ENCODE measurements at places on chromosomes 3 and 15.

DNA sequence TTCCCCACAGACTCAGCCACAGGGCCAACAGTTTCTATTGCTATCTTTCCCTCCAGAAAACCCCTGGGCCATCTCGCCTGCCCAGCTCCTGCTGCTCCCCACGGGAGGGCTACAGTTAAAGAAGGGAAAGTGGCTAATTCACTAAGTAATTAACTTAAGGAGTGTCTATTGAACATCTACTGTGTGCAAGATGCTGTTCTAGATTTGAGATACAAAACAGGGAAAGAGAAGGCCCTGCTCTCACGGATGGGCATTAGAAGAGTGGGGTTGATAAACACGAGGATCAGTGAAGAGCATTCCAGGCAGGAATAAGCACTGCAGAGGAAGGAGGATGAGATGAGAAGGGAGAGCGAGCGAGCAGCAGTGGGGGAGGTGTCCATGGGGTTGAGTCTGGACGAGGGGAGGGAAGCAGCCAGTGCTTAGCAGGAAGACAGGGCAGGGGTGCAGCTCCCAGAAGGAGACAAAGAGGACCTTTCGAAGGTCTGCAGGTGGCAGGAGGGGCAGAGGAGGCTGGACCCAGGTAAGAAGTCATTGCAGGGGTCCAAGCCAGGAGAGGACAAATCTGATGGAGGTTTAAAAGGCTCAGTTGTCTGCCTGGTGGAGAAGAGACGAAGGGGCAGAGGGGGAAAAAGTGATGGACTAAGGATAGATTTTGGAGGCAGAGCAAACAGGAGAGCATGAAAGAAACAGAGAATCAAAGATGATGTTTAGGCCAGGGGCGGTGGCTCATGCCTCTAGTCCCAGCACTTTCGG is 64.7 kb downstream of the KLF15 start:
- no peak for DNase-seq

DNA sequence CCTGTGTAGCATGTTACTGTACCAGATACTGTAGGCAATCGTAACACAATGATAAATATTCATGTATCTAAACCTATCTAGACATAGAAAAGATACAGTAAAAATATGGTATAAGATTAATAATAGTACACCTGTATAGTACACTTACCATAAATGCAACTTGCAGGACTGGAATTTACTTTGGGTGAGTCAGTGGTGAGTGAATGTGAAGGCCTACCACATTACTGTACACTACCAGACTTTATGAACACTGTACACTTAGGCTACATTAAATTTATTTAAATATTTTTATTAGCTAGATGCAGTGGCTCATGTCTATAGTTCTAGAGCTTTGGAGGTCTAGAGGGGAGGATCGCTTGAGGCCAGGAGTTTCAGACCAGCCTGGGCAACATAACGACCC is 186.6 kb upstream of the ROPN1 start:
- DNase-seq, result no peak

- DNase-seq, result no peak
Measured at GRCh38 chr3:71109241-71109976, 474.1 kb downstream of the FOXP1 start.

GRCh38 chr15:101110681-101111569 is 140.9 kb downstream of the CHSY1 start:
- DNase-seq, result no peak

DNA sequence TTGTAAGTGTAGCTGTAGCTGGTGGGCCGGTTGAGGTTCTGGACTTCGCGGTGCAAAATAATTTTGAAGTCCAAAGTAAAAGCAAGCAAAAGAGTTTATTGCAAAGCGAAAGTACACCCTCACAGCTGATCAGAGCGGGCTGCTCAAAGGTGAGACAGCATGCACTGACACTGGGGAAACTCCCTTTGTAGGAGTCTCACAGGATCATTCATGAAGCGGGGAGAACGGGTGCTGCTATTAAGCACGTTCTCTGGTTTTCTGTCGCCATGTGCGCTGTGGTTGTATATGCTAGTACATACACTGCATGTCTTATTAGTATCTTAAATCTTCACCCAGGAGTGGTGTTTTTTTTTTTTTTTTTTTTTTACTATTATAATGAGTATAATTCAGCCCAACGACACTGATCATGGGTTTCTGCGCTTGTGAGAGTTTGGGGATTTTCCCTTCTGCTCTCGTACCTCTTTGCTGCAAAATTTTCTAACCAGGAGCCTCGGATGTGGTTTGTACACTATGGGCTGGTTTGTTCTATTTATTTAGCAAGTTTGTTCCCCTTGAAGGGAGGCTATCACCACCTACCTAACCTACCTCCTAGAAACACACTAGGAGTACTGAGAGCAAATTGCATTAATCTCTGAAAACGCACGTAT is 1.4 kb upstream of the AP4E1 start:
- DNase-seq, result no peak

GRCh38 chr3:77466562-77467115 is 426.7 kb downstream of the ROBO2 start:
- DNase-seq, result no peak

GRCh38 chr3:122123850-122124249 is 59.6 kb upstream of the CASR start:
- no peak for DNase-seq

- DNase-seq, result no peak
Measured at GRCh38 chr3:174957551-174958001, 98.4 kb downstream of the NAALADL2 start.

DNA sequence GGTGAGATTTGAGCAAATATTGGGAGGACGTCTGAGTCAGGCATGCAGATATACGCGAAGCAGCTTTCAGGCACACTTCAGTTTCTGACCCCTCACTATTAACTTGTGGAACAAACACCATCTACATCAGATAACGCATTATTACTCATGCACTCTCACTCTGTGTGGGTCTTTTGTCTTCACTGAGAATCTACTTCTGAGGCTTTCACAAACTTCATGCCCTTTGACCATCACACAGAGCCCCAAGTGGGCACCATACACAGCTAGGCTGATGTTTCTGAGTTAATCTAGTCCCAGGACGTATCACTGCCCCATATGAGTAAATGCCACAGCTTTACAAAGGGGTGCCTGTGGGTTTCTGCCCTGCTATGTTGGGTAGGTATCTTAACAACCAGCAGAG is 39.6 kb upstream of the IP6K2 start:
- DNase-seq, result no peak

GRCh38 chr3:85821130-85821756 is 862.5 kb downstream of the CADM2 start:
- no peak for DNase-seq

DNA sequence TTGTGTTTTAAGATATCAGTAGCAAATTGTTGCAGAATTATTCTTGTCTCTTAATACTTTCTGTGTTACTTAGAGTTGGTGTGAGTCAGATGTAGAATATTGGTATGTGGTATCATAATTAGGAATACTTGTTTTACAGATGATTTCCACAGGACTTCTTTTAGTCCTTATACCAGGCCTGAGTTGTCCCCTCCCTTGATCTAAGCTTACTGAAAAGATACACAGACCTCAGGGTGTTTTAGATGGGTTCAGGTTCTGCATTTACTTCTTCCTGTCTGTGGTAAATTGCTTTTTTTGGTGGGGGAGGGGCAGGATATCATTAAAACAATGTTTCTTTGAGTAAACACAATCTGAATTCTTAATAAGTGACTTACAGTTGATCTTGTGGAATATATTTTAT is 14.2 kb downstream of the DZIP3 start:
- DNase-seq, result no peak

DNA sequence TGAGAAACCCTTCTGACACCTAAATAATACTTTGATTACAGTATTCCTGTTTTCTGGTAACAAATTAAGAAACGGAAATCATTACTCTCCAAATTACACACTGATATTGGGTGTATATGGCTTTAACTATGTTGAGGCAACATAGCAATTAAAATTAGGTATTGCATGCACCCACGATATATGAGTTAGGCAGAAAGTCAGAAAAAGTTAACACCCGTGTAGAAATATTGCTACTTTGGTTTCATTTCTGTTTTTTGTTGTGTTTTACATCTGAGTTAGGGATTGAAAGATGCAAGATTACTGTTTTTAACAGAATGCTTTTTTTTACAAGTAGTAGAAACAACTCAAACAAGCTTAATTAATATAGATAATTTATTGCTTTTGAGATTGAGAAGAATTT is 327.8 kb downstream of the GBE1 start:
- DNase-seq, result no peak

DNA sequence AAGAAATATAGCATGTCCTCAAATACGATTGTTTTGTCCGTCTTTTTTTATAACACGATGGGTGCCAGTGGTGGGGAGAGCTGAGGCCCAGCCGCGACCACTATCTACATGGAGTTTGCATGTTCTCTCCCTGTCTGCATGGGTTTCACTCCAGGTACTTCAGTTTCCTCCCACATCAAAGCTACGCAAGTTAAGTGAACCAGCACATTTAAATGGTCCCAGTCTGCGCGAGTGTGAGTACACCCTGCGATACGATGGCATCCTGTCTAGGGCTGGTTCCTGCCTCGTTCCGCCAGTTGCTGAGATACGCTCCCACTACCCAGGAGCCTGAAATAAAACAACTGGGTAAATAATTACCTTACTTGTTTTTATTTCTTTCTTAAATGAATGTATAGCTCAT is 40.6 kb downstream of the ATP13A3 start:
- DNase-seq, result no peak

GRCh38 chr15:29822684-29823459 is 604 bp upstream of the TJP1 start:
- DNase-seq, result peak; percentile 84

DNA sequence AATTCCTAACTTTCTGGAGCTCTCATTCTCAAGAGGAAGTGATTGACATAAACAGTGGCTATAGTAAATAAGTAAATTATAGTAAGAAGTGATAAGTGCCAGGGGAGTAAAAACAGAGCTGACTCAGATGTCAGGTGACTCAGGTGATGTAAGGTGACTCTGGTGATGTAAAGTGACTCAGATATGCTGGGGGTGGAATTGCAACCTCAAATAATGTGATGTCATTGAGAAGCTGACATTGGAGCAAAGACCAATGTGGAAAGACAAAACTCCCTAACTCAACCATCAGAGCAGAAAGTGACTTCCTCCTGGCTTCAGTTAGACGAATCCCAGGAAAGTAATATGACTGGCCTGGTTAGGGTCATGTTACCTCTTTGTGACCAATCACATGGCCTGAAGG is 144.2 kb upstream of the SNTN start:
- no peak for DNase-seq

DNA sequence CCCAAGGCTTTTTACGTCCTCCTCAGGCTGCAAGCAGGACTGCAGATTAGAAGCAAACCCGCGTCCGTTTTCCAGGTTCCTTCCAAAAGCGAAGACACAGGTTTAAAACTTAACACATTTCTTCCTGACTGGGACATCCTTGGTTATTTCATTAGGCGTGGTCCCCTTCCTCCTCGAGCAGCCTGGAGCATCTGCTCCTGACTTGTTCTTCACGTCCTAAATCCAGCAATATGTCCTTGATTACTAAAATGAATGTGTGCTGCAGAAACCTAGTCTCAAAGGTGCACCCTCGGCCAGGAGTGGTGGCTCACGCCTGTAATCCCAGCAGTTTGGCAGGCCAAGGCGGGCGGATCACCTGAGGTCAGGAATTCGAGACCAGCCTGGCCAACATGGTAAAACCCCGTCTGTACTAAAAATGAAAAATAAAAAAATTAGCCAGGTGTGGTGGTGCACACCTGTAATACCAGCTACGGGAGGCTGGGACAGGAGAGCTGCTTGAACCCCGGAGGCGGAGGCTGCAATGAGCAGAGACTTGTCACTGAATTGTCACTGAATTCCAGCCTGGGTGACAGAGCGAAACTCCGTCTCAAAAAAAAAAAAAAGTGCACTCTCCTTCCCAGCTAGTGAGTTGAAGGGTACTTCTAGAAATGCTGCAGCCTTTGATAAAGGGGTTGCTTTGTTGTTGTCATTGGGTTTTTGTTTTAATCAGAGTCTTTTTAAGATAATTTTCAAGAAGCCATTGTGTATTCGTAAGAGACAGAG is 842 bp upstream of the LRIG1 start:
- no peak for DNase-seq

All from upper lobe of right lung (tissue), 1 donor.